ENCODE measurements at places on chromosomes 7 and 10.

GRCh38 chr7:132785870-132786269 lies 209.6 kb upstream of the PLXNA4 start:
- DNase-seq: no peak

GRCh38 chr7:2386964-2387669 lies 16.3 kb upstream of the CHST12 start:
- DNase-seq: no peak

- DNase-seq: no peak
These were observed 786.5 kb upstream of the C7orf33 start for GRCh38 chr7:147804032-147804431.

DNA sequence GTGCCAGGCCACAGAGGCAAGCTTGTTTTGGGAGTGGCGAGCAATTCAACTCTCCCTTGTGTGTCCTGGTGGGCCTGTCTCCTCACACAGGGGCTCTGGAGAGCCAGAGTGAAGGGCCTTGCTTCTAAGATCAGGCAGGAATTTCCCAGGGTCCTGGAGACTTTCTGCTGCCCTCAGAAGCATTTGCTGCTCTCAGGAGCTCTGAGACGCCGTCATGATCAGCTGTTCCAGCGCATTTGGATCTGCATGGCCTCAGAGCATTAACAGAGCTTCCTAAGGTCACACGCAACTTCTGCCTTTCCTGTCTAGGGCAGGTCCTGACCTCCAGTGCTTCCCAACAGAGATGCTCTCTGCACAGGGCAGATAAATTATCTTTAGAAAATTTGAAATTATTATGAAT lies 52.2 kb upstream of the C10orf90 start:
- DNase-seq: no peak

DNA sequence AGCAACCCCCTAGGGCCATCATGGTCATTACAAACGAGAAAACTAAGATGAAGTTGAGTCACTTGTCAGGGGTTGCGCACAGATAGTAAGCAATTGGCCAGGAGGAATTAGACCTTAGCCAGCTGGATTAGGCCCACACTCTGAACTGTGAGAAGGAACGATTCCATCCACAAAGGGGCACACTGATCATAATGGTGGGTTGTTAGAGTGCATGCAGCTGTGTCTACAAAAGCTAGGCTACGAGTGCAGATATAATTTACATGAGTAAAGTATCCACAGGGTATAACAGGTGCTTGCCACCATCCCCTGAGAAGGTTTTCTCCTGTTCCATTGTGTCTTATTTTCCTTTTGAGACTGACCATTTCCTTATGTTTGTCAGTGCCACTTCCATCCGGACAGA lies 16.6 kb upstream of the FAM170B start:
- no peak for DNase-seq

DNA sequence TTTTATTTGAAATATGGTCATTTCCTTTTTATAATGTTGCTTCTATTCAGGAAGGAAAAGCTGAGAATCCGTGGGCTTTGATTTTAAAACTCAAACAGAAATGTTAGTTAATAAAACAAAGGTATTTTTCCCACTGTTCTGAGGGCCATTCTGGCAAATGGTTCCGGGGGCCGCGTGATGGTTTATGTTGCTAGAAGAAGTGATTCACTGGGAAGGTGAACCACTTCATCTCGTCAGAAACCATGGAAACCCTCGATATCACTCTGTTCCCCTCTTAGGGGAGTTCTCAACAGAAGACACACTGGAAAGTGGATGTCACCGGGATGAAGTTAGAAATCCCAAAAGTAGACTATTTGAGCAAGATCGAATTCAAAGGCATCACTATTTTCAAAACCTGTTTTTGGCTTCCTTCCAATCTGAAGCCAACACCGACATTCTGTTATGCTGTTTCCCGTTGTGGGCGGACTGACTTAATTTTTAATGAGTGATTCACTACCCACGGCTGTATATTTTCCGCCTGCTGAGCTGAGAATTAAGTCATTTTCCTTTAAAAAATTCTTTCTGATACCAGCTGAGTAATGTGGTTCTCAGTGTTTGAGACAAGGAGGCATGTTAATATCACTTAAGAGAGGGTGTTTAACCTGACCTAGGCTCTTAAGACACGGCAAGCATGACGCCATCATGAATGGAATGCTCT lies 84.1 kb downstream of the PTPRE start:
- DNase-seq: no peak

DNA sequence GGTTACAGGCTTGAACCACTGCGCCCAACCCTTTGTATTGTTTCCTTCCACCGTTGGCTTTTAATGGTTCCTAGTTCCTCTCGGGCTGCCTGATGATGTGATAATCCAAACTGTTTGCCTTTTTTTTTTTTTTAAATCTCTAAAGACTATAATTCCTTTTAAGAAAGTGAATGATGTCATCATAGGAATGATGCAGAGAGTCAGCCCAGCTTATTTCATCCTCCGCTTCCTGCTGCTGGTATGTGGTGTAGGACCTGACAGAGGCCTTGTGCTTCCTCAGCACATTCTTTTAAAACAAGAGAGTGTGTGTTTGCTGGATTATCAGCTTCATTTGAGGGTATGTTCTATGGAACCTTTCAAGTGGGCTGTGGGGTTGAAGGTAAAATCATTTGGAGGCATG lies 241.4 kb downstream of the LRMDA start:
- DNase-seq: no peak

- DNase-seq: no peak
These were observed 219.1 kb downstream of the TAX1BP1 start for GRCh38 chr7:27958933-27959548.

DNA sequence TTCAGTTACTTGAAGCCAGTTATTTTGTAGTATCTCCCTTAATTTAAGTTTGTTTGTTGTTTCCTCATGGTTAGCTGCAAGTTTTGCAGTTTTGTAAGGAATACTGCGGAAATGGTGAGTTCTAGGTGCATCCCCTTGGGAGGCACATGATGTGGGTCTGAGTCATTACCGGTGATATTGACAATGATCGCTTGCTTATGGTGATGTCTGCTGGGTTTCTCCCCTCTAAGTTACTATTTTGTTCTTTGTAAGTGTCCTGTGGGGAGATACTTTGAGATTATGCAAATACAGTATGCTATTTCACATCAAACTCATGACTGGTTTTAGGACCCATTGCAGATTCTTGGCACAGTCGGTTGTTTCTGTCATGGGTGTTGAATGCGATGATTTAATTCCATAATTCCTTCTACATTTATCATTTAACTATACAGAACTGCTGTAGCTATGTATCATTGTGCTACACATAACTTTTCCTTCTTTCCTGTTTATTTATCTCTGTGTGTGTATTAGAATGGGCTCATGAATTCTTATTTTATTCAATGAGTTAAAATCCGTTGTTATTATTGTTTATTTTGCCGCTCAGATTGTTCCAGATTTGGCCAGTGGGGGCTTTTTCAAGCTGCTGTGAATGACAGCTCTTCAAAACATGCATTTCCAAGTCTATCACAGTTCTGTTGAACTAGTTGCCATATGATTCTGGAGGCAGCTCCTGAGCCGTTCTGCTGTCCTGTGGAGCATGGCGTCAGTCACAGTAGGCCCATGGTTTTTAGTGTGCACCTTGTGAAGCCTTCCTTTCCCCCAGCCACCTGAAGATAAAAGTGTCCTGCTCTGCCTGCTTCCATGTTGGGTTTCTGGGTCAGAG lies 18.4 kb downstream of the TSPAN14 start:
- DNase-seq: no peak

DNA sequence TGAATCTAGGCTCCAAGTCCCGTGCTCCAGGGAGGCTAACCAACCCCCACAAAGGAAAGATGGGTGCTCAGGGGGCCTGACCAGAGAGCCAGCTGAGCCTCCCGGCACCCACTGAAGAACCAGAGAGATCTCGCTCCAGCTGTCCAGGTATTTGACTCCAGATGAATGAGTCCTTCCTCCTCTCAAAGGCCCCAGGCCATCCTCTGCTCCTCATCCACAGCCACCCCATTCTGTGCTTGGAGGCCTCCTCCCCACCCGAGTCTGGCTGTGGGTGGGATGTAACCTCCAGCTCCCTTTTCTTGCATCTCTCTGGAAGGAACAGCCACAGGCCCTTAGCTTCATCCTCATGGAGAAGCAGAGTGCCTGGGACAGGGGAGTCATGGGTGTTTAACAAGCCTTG lies 44.6 kb downstream of the VSTM4 start:
- DNase-seq: peak; percentile 29

- no peak for DNase-seq
These were observed 196.5 kb upstream of the PRPS1L1 start for GRCh38 chr7:18224138-18224537.

GRCh38 chr7:124073310-124073645 lies 40.4 kb upstream of the TMEM229A start:
- no peak for DNase-seq

GRCh38 chr10:5092848-5093790 lies 1.1 kb upstream of the AKR1C3 start:
- no peak for DNase-seq

GRCh38 chr10:62323751-62324150 lies 50.4 kb upstream of the ZNF365 start:
- no peak for DNase-seq

GRCh38 chr7:44961844-44962482 lies 16.9 kb downstream of the MYO1G start:
- DNase-seq: peak; percentile 54

Measured in islet precursor cell (in vitro differentiated cells).